Large intestine (tissue), 12 donors: ENCODE measurements at places on chromosomes 1 and 21. TPM values are rescaled to one million over a fixed set of nuclear protein-coding genes. Genes with fewer than 3 reads are reported as not detected.

COL9A2 gene
- 11.0 TPM for polyA plus RNA-seq

DNA sequence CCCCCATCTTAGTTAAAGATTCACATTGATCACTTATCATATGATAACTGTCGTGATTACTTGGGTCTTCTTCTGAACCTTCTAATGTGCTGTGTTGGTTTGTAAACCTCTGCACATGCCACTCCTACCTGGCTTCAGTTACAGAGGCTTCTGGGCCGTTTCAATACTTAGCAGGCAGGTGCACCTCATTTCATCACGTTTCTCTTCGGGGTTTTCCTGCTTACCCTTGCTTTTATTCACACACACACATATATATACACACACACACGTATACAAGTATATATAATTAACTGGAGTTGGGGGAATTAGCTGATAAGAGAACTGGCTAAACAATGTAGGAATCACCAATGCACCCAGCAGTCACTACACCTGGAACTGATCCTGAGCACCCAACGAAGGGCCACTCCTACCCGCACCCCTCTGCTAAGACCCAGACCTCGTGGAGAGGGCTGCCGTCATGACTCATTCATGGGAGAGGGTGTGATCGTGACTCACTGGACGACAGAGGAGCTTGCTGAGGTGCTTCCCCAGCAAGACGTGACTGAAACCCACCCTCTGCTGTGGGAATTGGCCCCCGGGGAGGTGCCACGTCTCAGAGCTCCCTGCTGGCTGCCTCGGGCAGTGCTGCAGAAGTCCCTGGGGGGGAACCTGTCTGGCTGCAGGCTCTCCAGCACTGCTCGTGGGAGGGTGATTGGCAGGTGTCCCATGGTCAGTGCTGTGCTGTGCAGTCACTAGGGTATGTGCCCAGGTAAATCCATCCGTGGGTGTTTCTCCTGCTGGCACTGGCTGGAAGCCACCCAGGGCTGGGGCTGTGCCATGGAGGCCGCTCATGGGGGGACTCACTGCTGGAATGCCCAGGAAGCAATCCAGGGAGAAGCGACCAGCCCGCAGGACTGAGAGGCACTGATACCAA is 166.6 kb downstream of the DYRK1A start:
- no peaks in the 10 kb centered on the region for H3K4me1 ChIP-seq
- no peak overlapping the region for H3K27ac ChIP-seq
- H3K36me3 ChIP-seq = no peaks in the 10 kb centered on the region
- H3K27me3 ChIP-seq = peaks cover 12% of the 10 kb centered on the region
- no peak overlapping the region for H3K4me3 ChIP-seq
- DNase-seq = no peak

- peaks cover 2% of the 10 kb centered on the region for H3K4me1 ChIP-seq
- DNase-seq = no peak
- no peaks in the 10 kb centered on the region for H3K36me3 ChIP-seq
Observed at GRCh38 chr1:153790966-153791647, 15.9 kb downstream of the SLC27A3 start.

- no peak for DNase-seq
- H3K27ac ChIP-seq = no peak overlapping the region
- no peaks in the 10 kb centered on the region for H3K27me3 ChIP-seq
- peaks cover 9% of the 10 kb centered on the region for H3K36me3 ChIP-seq
- H3K4me3 ChIP-seq = no peak overlapping the region
- H3K4me1 ChIP-seq = peaks cover 18% of the 10 kb centered on the region
Observed at GRCh38 chr1:168092566-168093355, 44.0 kb downstream of the GPR161 start.

- peaks cover 20% of the 10 kb centered on the region for H3K36me3 ChIP-seq
- H3K4me1 ChIP-seq = peaks cover 7% of the 10 kb centered on the region
- H3K4me3 ChIP-seq = peak within 1 kb of the TSS; percentile 83
- no peaks in the 10 kb centered on the region for H3K27me3 ChIP-seq
- H3K27ac ChIP-seq = peak within 1 kb of the TSS; percentile 93
Observed at GRCh38 chr1:52404116-52404974, at the start of the genes ORC1 and PRPF38A. TSS of gene ORC1 (minus strand) at chr1:52404423. CDS start at chr1:52402223, 2,200 bp downstream. TSS of gene PRPF38A (plus strand) at chr1:52404602. CDS start at chr1:52404750, 148 bp downstream.

DNA sequence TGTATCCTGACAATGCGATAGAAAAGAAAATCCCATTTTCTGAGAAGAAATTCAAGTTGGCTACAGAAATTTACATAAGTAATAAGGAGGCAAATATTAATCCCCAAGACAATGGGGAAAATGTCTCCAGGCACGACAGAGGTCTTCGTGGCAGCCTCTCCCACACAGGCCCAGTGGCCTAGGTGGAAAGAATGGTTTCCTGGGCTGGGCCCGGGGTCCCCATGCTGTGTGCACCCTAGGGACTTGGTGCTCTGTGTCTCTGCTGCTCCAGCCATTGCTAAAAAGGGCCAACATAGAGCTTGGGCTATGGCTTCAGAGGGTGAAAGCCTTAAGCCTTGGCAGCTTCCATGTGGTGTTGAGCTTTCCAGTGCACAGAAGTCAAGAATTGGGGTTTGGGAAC is 102.5 kb upstream of the LYPLAL1 start:
- no peak for DNase-seq
- no peaks in the 10 kb centered on the region for H3K36me3 ChIP-seq
- H3K27ac ChIP-seq = no peak overlapping the region
- no peaks in the 10 kb centered on the region for H3K4me1 ChIP-seq
- H3K4me3 ChIP-seq = no peak overlapping the region

DNA sequence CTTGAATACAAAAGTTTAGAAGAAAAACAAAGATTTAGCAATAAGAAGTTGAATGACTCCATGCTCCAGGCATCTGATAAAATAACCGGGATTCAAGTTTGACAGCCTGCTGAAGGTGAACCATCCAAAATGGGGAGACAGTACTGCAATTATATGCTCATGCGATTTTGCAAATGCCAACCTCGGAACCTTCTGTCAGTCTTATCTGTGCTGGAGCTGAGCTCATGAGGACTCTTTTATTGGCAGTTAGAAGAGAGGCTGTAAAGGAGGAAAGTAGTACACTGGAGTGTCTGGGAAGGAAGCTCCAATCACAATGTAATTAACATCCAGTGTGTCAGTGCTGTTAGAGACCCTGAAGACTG is 170.0 kb downstream of the GALNT2 start:
- no peaks in the 10 kb centered on the region for H3K4me1 ChIP-seq
- H3K27ac ChIP-seq = no peak overlapping the region
- no peaks in the 10 kb centered on the region for H3K27me3 ChIP-seq
- no peak overlapping the region for H3K4me3 ChIP-seq
- DNase-seq = peak; percentile 36

GRCh38 chr1:38826262-38826661 is 33.3 kb downstream of the RRAGC start:
- H3K4me3 ChIP-seq = no peak overlapping the region
- H3K27ac ChIP-seq = no peak overlapping the region
- no peak for DNase-seq
- H3K4me1 ChIP-seq = no peaks in the 10 kb centered on the region

DNA sequence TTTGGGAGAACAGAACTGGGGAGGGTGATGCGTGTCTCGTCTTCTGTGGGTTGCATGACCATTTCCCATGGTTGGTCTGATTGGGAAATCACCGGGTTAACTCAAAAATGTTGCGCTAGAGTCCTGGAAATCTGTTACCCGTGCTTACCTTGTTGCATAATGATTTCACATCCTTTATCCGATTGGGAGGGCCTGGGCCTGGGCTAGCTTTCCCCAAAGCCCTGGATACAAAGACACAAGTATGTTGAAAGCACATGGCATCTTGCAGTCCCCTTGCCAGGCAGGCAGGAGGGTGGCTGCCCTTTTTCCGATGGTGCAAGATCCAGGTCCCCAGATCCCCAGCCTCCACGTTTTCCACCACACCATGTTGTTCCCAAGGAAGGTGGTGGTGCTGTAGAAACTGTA is 582 bp downstream of the TRPM2 start:
- H3K27me3 ChIP-seq = peaks cover 30% of the 10 kb centered on the region
- H3K36me3 ChIP-seq = no peaks in the 10 kb centered on the region
- no peak overlapping the region for H3K4me3 ChIP-seq
- no peak overlapping the region for H3K27ac ChIP-seq
- no peaks in the 10 kb centered on the region for H3K4me1 ChIP-seq

DNA sequence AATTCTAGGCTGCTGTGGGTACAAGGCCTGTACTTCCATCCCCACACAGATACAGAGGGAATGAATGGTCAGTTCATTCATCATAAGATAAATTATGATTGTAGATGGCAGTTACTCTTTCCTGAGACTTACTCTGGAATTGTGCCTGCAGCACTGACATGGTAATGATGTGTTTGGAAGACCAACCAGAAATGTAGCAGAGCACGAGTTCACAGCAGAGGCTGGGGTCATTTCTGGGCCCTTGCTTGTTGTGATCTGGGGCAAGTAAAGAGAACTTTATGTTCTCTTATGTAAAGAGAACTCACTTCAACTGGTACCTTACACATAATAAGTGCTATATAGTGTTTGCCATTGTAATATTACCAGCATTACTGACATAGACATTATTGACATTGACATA is 411.9 kb downstream of the NTNG1 start:
- H3K36me3 ChIP-seq = no peaks in the 10 kb centered on the region
- no peaks in the 10 kb centered on the region for H3K27me3 ChIP-seq
- H3K4me3 ChIP-seq = no peak overlapping the region
- H3K4me1 ChIP-seq = no peaks in the 10 kb centered on the region
- DNase-seq = no peak

- no peak overlapping the region for H3K27ac ChIP-seq
- H3K36me3 ChIP-seq = peaks cover 62% of the 10 kb centered on the region
- DNase-seq = no peak
- H3K27me3 ChIP-seq = no peaks in the 10 kb centered on the region
- H3K4me1 ChIP-seq = no peaks in the 10 kb centered on the region
Observed at GRCh38 chr21:46117586-46118315, 19.8 kb downstream of the COL6A2 start.

DNA sequence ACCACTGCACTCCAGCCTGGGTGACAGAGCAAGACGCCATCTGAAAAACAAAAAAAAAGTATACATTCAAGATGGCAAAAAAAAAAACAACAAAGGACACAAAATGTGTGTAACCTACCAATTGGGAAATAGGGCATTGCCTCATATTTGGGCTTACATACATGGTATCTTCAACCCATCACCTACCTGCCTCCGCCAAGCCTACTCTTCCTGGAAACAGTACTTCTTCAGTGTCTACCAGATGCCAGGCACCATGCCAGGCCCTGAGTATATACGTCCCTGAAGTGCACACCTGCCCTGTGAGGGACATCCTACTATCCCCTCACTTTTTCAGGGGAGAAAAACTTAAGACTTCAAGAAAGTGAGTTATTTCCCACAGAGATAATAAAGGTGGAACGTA is 160.2 kb downstream of the TOMM20 start:
- DNase-seq = no peak
- H3K36me3 ChIP-seq = no peaks in the 10 kb centered on the region
- H3K4me1 ChIP-seq = peaks cover 51% of the 10 kb centered on the region

- no peaks in the 10 kb centered on the region for H3K27me3 ChIP-seq
- no peak overlapping the region for H3K27ac ChIP-seq
- H3K4me1 ChIP-seq = no peaks in the 10 kb centered on the region
- H3K4me3 ChIP-seq = no peak overlapping the region
Observed at GRCh38 chr1:186491336-186491735, 30.4 kb upstream of the PDC start.

LAD1 gene
- polyA plus RNA-seq = 96.4 TPM

DNA sequence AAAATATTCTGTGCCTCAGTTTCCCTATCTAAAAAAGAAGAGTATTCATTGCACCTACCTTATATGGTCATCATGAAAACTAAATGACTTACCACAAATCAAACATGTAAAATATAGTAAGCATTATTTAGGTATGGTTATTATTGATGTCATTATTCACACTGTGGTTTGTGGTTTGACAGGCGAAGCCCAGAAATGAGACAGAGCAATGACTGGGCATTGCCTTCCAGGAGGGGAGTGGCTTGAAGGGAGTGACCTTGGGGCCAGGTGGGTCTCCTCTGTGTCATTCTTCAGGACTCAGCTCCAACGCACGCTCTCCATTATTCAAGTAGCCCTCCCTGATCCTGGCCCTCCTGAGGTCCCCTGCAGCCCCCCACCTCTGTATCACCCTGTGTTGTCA is 133.7 kb downstream of the DMRTA2 start:
- no peaks in the 10 kb centered on the region for H3K27me3 ChIP-seq
- H3K27ac ChIP-seq = no peak overlapping the region
- H3K4me3 ChIP-seq = no peak overlapping the region
- no peak for DNase-seq

- no peaks in the 10 kb centered on the region for H3K4me1 ChIP-seq
- no peaks in the 10 kb centered on the region for H3K36me3 ChIP-seq
- no peak overlapping the region for H3K4me3 ChIP-seq
- peak; percentile 4 for DNase-seq
Observed at GRCh38 chr1:80258659-80259058, 1252.1 kb upstream of the ADGRL4 start.

DNA sequence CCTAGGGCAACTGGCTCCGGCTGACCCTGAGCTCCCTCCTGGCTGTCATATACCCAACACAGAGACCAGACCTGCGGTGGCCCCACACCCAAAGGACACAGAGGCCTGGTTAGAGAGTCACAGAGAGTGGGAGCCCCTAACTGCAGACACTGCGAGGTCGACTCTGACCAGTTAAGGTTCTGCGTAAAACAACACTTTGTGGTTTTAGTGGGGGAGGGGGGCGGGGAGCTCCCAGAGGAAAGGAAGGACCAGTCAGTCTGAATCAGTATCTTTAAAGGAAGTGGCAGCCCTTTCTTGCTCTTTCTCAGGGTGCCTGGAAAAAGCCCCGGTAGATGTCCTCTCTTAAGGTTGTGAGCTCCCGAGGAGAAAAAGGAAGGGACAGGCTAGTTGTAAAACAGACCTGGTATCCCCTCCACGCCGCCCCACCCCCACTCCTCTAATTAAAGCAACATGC is 2.4 kb downstream of the SSBP3 start:
- H3K27ac ChIP-seq = no peak overlapping the region
- peak overlapping the region; percentile 63 for H3K4me3 ChIP-seq
- no peaks in the 10 kb centered on the region for H3K27me3 ChIP-seq
- no peak for DNase-seq
- peaks cover 29% of the 10 kb centered on the region for H3K36me3 ChIP-seq

HRNR gene
- polyA plus RNA-seq = 0.12 TPM

GRCh38 chr1:201748335-201748734 is 80.6 kb upstream of the IPO9 start:
- H3K4me3 ChIP-seq = no peak overlapping the region
- H3K36me3 ChIP-seq = no peaks in the 10 kb centered on the region
- no peaks in the 10 kb centered on the region for H3K27me3 ChIP-seq
- DNase-seq = no peak

- H3K4me1 ChIP-seq = no peaks in the 10 kb centered on the region
- peak overlapping the region; percentile 8 for H3K27ac ChIP-seq
- H3K4me3 ChIP-seq = no peak overlapping the region
- peaks cover 3% of the 10 kb centered on the region for H3K36me3 ChIP-seq
- no peak for DNase-seq
Observed at GRCh38 chr21:25568246-25568645, 39.0 kb downstream of the MRPL39 start.

DNA sequence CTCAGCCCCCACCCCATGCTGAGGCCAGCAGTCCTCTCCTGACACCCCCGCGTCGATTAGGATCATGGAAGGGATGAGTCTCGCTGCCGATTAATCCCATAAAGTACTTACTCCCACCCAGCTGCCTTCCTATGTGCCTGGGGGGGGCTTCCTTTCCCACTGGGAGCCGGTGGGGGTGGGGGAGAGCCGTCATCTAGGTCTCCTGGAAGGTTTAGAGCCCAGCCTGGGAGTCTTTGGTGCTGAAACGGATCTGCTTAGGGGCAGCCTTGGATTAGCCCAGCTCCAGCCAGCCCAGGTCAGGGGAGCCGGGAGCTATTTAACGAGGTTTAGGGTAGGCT is 9.8 kb downstream of the SAMD11 start:
- peaks cover 11% of the 10 kb centered on the region for H3K4me1 ChIP-seq
- H3K36me3 ChIP-seq = no peaks in the 10 kb centered on the region
- no peak for DNase-seq
- H3K27me3 ChIP-seq = peaks cover 82% of the 10 kb centered on the region

SLC30A2 gene
- 24.9 TPM for polyA plus RNA-seq
